CD4-positive, alpha-beta T cell (primary cell): ENCODE measurements at places on chromosomes 3 and 15.

- no peak for DNase-seq
These were observed 8.8 kb upstream of the C15orf61 start for GRCh38 chr15:67512140-67512539.

GRCh38 chr15:27218426-27218825, 247.4 kb downstream of the GABRG3 start:
- no peak for DNase-seq

GRCh38 chr3:44421280-44421679, 56.2 kb downstream of the ZNF445 start:
- no peak for DNase-seq

DNA sequence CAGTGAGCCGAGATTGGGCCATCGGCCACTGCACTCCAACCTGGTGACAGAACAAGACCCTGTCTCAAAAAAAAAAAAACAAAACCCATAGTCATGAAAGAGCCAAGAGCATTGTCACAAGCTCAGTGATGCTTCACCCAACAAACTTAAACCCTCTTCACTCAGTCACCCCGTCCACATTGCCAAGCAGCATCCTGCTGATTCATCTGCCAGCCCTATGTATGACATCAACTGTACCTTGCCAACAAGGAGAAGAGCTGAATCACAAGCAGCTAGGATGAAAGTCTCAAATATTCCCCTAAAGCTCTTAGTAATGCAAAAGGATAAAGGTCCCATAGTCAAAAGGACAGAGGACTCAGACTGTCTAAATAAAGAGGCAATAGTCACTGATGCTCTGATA, 90.0 kb downstream of the ANO10 start:
- DNase-seq = no peak

DNA sequence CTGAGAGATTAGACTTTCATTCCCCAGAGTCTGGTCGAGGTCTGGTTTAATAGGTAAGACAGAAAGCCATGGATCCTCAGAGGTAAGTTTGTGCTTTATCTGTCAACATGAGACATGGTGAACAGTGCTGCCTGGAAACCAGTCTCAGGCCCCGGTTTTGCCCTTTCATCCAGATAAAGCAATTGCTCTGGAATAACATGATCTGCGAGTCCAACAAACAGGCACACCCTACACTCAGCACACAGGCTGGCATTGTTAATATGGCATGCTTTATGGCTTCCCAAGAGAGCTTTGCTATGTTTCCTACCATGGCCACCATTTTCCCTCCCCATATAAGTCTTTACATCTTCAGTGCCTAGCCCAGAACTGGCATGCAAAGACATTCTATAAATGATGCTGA, 30.1 kb upstream of the MNS1 start:
- no peak for DNase-seq

DNA sequence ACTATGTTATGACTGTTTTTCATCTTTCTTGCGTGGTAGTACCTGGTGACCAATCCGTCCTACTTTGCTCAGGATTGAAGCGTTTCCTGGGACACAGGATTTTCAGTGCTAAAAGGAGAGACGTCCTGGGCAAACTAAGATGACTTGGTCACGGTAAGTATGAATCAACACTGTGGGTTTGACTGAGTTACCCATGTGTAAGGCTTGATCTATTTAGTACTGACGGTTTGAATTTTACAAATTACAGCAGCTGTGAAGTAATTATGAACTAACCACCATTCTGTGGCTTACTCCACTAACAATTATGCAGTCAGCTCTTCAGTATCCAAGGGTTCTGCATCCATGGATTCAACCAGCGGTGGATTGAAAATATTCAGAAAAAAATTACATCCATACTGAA, 172.9 kb upstream of the FEZF2 start:
- no peak for DNase-seq
